Erythroblast (primary cell): ENCODE measurements at places on chromosomes 11 and 22.
A peak's percentile ranks its signal among the peaks of the same experiment; 100 is the strongest.

DNA sequence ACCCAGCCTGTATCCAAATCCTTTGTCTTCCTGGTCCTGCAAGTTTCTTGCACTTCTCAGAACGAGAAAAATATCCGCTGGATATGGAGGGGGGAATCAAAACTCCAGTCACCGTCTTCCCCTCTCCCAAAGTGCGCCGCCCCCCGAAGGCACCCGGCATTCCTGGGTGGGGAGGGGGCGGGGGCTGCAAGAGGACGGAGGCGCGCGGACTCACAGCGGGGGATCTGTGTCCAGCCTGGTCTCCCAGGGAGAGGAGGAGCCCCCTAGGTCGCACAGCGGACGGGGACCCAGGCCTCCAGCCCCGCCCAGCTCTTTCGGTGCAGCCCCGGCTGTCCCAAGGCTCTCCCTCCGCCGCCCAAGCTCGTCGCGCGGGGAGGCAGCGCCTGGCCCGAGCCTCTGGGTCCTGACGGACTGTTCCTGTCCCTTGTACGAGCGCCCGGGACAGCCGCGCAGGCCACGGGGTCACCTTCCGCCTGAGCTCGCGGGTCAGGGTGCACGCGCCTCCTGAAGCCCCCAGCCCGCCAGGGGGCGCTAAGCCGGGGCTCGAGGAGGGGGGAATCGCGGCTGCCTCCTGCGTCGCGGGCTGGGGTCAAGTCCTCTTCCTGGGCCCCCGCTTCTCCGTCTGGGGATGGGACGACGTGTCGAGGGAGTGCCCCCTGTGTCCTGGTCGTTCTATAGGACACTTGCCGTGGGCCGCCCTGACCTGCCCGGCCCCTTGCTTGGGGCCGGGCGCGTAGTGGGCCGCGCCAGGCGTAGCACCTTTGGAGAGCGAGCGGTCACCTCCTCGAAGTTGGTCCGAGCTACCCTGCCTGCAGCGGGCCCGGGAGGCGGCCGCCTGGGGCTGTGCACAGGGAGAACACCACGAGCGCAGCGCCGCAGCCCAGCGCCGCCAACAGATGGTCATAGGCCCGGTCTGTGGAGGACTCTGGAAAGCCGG, 2.4 kb upstream of the WNT11 start:
- peak; percentile 69 for DNase-seq

DNA sequence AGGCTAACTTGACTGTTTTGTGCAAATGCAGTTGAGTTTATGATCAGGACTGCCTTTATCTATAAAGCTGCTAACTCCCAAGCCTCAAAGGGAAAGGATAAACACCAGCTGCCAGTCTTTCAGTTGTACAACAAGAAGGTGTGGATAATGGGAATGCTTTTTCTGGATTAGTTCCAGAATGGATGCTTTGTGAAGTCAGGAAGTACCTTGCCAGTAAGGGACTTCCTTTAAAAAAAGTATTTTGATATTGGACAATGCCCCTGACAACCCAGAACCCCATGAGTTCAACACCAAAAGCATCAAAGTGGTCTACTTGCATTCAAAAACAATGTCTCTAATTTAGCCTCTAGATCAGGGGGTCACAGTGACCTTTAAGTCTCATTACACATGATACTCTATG, 32.0 kb downstream of the OR5A2 start:
- DNase-seq = no peak

GRCh38 chr22:18152519-18152918, 2.5 kb downstream of the USP18 start:
- DNase-seq = no peak

DNA sequence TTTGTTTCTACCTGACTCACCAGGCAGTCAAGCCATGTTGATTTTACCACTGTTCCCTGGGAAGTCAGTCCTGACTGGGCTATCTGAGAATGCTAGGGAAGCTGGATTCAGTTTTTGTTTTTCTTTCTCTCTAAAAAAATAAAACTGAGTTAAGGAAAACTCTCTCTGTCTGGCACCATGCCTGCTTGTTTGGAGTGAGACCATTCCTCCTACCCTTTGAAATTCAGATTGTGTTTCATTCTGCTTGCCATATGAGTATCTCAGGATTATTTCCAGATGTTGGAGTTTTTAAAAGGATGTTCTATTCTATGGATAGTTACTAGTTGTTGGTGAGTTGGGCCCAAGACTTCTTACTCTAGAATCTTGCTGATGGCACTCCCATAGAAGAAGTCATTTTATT, 1917.0 kb downstream of the LRRC4C start:
- no peak for DNase-seq

- DNase-seq = no peak
Observed at GRCh38 chr11:60241786-60242185, 1.2 kb downstream of the MS4A4E start.

DNA sequence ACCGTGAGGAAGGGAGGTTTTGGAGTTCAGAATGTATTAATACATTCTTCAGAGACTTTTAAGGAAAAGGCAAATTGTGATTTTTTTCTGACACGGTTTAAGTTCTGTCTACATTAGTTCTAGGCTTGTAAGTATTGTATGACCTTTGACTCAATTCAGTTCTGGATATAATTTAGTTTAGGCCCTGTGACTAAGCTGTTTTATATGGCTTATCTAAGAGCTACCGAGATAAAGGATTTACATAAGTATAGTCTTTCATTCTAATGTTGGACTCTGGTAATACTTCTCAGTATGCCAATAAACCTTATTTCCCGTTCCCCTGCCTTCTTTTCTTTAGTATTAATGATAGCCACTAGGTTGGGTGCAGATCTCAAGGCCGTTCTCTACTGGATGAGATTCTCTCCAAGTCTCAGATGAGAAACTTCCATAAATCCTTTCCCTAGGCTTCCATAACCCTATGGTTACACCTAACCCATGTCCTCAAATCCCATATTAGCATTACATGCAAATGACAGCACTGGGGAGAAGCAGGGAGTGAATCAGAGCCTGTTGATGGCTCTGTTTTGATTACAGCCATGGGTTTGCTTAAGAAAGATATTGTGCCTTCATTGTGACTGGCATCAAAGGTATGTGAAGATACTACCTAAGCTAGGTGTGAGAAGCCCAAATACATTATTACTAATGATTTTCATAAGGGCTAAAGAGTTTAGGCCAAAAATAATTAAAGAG, 38.7 kb downstream of the BARX2 start:
- DNase-seq = no peak

DNA sequence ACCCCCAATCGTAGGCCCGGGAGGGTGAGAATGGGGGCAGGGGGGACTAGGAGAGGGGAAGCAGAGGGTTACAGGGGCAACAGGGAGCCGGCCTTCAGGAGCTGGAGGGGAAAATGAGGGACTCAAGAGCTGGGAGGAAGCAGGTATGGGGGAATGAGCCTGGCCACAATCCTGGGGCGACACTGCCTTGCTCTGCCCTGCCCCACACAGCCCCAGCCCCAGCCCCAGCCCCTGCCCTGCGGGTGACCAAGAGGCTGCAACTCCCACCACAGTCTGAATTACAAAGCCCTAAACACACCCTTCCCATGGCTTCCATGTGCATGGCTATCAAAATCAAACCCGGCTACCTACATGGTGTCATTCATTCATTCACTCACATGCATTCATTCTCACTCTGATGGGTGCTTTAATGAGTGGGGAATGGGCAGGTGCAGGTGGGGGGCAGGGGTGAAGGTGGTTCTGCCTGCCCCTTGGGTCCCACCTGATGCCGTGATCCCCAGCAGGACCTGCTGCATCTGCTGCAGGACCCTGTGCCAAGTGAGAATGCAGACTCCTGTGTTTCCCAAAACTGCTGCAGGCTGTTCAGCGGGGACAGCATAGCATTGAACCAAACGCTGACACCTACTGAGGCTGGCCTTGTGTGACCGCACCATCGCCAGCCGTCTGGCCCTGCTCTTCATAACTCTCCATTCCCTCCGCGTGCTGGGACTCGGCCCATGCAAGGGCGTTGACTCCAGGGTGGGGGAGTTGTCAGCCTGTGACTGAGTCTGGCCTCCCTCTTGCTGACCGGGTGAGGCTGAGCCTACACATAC, 9.5 kb upstream of the LINC01488 start:
- DNase-seq = no peak

DNA sequence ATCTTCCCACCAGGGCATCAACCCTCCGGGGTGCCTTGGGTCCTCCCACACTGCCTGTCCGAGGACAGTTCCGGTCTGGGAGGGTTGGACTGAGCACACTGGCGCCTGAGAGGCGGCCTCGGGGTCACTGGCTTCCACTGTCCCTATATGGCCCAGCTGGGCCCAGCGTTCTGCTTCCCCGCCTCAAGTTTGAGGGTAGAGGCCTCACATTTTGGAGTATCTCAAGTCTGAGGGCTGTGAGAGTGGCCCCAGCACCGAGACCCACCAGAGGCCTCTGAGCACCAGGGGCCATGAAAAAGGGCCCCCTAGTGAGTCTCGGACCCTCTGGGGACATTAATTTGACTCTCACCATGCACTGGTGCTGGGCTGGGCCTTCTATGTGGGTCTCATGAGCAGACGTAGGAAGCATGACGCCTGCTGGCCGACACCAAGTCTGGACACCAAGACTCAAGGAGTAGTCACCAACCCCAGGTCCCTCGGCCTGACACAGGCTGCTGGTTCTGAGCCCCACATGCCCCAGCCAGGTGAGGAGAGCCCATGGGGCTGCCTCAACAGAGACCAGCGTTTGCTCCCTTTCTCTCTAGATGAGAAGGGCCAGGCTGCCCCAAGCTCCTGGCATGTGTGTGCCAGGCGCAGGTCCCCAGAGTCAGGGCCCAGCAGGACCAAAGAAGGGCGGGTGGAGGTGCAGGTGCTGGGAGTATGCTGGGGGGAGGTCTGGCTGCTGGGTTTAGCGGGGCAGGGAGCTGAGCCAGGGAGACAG, 27.5 kb downstream of the ARVCF start:
- no peak for DNase-seq

- no peak for DNase-seq
Observed at GRCh38 chr11:73671701-73672100, 25.3 kb downstream of the PLEKHB1 start.

DNA sequence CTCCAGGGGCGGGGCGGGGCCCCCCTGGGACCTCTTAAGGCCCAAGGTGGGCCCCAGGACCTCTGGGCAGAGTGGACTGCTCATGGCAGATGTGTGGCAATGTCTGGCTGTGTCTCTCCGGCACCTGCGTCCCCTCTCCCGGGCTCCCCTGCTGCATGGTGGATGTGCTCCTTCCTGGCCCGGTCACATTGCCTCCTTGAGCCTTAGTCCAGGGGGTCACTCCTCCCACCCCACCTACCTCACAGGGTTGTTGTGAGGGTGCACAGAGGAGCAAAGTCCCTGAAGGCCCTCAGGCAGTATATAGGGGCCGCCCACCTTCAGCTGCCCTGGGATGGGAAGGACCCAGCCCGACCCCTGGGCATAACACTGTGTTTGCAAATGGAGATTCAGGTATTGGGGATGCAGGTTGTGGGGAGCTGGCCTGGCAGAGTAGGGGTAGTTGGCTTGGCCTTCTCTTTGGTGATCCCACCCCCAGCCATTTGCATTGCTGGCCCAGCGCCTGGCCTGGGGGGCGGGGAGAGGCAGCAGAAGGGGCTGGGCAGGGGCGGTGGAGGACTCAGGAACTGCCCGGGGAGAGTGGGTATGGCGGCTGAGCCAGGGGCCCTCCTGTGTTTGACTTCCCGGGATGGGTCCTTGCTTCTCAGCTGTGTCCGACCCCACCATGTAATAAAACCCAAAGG, 11.3 kb downstream of the KCTD17 start:
- DNase-seq = no peak

DNA sequence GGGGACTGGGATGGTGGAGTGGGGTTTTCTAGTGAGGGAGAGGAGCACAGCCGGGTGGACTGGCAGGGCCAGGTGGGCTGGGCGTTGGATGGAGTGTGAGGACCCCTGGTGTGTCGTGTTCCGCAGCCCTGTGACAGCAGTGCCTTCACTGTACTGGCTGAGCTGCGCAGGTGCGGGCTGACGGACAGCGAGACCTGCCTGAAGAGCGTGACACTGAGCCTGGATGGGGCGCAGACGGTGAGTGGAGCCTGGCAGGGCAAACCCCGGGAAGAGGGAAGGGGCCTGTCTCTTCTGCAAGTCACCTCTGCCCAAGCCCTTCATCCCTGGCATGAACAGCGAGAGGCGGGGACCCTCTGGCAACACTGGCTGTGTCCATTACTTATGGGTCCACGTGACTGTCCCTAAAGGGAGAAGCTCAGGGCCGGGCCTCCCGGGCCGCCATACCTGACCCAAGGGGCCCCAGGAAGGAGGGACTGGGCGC, 10.0 kb downstream of the MUC5AC start:
- no peak for DNase-seq

- no peak for DNase-seq
Observed at GRCh38 chr22:48489551-48490499, 1337.8 kb downstream of the BRD1 start.

GRCh38 chr11:110859240-110859840, 147.1 kb upstream of the ARHGAP20 start:
- no peak for DNase-seq

DNA sequence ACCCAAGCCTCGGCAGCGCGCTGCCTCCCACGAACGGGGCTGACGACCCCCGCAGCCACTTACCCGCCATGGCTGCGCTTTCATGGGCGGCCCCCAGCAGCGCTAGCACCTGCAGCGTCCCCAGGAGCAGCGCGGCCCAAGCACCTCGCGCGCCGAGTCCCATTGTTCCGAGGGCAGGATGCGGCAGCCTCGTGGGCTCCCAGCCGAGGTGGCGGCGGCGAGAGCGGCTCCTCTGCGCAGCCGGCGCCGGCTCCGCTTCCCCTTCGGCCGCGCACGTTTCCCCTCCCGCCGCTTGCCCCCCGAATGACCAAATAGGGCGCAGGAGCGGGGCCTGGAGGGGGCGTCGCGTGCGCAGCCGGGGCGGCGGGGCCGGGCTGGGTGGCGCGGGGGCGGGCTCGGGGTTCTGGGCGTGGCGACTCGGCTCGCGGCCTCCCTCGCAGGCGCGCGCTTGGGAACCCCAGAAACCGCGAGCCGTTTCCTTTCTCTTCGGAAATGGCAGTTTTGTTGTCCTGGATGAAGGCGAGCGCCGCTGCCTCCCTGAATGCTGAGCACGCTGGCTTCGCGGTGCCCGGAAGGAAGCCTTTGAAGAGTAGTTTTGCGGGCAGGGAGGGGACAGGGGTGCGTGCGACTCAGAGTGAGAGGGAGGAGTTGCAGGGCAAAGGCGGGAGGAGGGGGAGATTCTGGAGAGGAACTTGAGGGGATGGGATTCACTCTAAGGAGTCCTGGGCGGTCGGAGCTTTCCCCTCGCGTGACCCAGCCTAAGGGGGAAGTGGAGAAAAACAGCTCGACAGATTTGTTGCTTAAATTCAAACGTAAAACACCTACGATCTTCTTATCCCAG, at the start of gene TMEM123:
Gene TMEM123, minus strand, starts transcription at position 305 of the 841 bp plus-strand sequence. Its CDS starts 142 bp downstream, at position 163.
- peak; percentile 65 for DNase-seq

GRCh38 chr11:19805827-19806226, 93.2 kb downstream of the NAV2 start:
- no peak for DNase-seq

- DNase-seq = no peak
Observed at GRCh38 chr22:20604776-20605221, 97.4 kb downstream of the MED15 start.

DNA sequence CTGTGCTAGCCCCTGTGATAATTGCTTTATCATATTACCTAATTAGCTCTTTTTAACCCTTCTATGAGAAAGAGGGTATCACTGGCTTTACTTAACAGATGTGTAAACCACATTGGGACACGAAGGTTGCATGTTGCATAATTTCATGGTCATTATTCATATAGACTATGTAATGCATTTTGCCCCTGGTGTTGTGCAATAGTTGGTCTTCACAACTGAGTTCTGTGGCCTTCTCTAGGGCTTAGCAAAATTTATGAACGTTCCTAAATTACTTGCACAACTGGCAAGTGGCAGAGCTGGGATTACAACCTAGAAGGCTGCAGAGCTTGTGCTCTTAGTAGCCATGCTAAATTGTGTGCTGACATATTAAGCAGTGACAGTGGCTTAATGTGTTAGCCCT, 34.6 kb upstream of the PDGFD start:
- DNase-seq = no peak
